NCI-H774 (cell line): ENCODE measurements at places on chromosomes 11 and 22.

GRCh38 chr11:40054631-40055030 lies 1404.8 kb downstream of the LRRC4C start:
- no peak for DNase-seq

GRCh38 chr11:10784232-10785145 lies 24.2 kb downstream of the EIF4G2 start:
- DNase-seq, result peak; percentile 8

GRCh38 chr11:80239217-80239616 lies 798.4 kb upstream of the TENM4 start:
- DNase-seq, result no peak

DNA sequence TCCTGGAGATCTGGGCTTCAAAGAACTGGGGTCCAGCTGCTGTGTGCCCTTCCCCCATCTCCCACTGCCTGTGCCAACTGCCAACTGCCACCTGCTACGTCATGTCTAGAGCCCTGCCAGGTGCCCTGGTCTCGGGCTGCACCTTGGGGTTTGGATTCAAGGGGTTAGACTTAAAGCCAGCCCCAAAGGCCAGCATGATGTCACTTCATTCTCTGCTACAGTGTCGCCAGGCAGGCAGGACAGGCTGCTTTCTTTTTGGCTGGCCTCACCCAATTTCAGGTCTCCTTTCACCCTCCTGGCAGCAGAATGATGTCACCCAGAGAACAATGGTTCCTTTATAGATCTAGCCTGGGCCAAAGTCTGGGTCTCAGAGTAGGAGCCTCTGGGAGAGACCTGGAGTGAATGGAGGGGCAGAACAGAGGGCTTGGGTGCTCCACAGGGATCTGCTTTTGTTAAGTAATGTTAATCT lies 79.5 kb upstream of the CRYBB3 start:
- no peak for DNase-seq

DNA sequence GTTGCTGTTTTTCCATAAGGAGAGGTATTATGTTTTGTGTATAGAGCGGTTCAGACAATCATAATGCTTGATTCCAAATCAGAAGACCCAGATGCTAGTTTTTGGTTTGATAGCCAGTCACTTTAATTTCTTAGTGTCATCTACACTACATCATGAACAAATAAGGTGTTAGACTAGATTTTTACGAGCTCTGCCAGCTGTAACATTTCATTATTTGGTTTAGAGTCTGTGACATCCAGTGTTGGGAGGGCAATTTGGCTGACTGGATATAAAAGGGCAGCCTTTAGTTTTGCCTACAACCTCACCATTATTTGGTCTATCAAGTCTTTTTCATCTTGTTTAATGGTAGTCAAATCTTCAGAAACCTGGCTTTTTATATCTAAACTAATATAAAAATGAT lies 30.2 kb upstream of the FBXO3 start:
- DNase-seq, result no peak

DNA sequence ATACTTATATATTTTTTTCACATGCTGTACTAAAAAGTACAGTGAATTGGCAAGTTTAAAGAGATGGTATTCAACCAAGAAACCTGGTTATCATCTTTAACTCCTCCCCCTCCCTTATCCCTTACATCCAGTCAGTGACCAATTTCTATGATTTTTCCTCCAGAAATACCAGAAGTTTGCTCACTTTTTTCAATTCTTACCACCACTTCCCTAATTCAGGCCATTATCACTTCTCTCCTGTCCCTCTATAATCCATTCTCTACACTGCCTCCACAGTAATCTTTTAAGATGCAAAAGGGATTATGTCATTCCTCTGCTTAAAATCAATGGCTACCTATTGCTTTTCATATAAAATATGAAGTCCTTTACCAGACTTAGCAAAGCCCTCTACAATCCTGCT lies 62.8 kb downstream of the CEP57 start:
- no peak for DNase-seq

DNA sequence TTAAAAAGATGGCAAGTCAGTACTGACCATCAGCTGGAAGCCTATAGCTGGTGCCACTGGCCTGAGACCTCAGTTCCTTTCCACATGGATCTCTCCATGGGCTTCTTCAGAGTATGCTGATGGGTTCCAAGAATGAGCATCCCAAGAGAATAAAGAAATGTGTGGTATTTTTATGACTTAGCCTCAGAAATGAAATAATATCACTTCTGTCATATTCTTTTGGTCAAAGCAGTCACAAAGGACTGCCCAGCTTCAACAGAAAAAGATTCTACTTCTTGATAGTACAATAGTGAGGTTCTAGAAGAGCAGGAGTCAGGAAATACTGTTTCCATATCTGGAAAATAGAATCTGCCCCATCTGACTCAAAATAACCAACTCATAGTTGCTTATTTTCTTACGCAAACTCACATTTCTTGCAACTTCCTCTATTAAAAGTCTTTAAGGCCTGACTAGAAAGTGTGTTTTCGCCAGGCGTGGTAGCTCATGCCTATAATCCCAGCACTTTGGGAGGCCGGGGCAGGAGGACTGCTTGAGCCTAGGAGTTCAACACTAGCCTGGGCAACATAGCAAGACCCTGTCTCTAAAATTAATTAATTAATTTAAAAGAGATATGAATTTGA lies 116.9 kb downstream of the SIK3 start:
- no peak for DNase-seq

DNA sequence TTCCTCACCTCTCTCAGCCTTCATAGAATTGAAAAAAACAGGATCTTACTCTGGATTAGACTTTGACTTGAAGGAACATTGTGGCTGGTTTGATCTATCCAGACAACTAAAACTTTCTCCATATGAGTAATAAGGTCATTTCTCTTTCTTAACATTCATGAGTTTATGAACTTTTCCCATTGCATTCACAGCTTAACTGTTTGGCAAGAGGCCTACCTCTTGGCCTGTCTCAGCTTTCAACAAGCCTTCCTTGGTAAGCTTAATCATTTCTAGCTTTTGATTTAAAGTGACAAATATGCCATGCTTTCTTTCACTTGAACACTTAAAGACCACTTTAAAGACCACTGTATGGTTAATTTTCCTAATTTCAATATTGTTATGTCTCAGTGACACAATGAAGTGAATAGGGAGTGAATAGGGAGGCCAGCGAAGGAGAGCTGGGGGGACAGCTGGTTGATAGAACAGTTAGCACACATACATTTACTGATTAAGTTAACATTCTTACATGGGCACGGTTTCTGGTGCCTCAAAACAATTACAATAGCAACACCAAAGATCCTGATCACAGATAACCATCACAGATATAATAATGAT lies 17.0 kb downstream of the IMMP1L start:
- no peak for DNase-seq
